Hematopoietic multipotent progenitor cell treated with erythropoietin and hydrocortisone succinate and interleukin-3 and kit ligand, for 4 days (in vitro differentiated cells): ENCODE measurements at places on chromosomes 6 and 20.
A peak's percentile ranks its signal among the peaks of the same experiment; 100 is the strongest.

DNA sequence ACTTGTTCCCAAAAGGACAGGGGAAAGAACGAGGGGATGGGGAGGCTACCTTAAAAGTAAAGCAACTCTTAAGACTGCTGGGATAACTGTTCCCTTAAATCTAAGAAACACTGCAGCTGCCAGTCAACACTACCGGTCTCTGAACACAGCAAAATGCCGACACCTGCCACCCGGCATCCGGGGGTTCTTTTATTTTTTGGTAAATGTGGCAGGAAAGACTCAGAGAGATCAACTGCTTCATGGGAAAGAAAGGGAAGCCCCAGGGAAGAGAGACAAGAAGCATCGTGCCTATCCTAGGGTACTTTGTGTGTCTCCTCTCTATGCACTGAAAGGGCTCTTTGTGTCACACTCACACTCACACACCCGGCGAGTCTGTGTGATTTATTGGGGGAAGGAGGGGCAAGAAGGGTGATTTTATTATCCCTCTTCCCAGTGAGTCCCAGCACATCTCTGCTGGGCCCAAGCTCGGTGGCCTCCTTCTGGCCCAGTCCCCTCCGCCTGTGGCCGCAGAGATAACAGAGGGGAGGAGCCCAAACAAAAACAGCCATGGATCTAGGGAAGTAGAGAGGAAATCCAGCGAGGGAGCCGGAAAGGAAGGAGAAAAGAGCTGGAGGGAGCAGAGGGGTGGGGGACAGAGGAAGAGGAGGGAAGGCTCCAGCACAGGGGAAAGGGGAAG is 1.4 kb downstream of the FYN start:
- DNase-seq = peak; percentile 75

GRCh38 chr6:118553132-118553531 is 5.0 kb downstream of the PLN start:
- no peak for DNase-seq

DNA sequence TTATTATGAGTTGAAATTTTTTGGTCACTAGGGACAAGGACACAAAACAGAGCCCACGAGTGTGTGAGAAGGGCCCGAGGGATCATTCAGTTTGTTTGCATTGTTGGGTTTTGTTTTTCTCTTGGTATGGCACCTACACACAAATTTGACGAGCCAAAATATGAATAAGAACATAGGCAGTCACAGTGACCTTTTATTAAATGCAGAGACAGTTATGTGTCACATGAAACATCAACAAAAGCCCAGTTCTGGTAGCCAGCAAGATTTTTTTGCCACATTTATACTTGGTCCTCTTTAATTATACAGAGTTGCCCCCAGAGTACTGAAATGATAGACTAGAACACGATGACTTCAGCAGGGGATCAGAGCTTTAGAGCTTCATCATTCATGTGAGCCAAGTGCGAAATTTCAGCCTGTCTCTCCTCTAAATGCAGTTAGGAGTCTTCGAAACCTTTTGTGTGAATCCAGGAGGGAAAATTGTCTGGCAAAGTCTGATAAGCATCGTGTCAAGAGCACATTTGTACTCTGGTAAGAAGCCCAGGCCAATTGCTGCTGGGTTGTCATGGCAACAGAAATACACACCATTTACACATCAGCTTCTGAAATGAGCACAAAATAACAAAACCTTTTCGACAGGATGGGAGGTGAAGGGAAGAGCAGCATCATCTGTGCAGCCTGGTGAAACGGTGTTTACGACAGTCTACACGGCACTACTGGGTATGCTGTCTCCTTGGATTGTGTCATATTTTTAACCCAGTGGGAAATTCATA is 79.2 kb upstream of the RIPOR2 start:
- no peak for DNase-seq

DNA sequence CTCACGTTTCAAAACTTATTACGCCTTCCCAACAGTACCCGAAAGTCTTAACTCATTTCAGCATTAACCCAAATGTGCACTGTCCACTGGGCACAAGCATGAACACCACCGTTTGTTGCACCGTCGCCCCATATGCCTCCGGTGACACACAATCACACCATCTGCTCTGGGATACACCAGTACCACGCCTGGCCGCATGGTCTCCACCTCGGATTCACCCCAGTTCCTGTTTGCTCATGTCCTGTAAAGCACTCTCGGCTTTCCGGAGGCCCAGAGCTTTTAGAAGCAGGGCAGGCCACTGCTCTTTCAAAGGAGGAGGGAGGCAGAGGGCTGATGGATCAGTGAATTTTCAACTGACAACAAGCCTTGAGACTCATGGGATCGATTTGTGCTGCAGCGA is 1570.0 kb upstream of the DEFB115 start:
- no peak for DNase-seq

DNA sequence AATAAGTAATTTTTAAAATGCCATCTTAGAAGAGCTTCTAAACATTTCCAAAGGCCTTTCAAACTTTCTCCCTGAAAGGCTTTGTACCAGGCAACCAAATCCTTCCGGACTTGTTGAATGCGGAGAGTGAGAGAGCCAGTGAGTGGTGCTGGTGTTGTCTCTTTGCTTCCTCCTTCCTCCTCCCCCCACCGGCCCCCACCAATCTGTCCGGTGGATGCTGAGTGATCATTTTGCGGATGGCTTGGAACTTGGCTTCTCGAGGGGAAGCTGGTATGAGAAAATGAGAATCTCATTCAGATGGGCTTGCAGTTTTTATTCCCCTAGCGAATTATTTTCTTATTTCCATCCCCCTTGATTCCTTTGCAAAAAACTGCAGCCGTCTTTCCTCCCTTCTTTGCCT is 97.3 kb downstream of the ANKRD60 start:
- DNase-seq = peak; percentile 3

GRCh38 chr20:49685809-49686208 is 27.9 kb downstream of the B4GALT5 start:
- DNase-seq = peak; percentile 42

GRCh38 chr6:154984146-154984545 is 11.0 kb upstream of the TIAM2 start:
- no peak for DNase-seq

GRCh38 chr6:35248300-35248699 is 11.2 kb upstream of the ZNF76 start:
- no peak for DNase-seq
